ENCODE measurements at places on chromosomes 11 and 22.

- DNase-seq: no peak
These were observed 47.3 kb upstream of the WNT7B start for GRCh38 chr22:46024136-46024840.

- peak; percentile 2 for DNase-seq
These were observed 1188.2 kb upstream of the RAG2 start for GRCh38 chr11:37786214-37786755.

DNA sequence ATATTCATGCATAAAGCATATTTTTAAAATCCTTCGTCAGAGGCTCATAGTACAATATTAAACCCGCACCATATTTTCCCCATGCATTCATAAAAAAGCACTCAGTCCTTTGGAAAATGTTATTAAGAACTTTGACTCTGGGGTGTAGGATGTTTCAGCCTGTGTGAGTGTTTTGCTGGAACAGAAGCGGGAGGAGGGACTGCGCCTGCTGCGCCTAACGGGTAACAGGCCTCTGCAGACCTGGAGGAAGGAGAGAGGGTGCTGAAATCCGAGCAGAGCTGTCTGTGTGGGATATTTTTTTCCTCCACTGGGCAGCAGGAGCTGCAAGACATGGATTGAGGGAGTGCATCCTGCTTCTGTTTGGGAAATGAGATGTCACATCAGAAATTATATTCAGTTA, 483.0 kb downstream of the BRD1 start:
- DNase-seq: no peak

DNA sequence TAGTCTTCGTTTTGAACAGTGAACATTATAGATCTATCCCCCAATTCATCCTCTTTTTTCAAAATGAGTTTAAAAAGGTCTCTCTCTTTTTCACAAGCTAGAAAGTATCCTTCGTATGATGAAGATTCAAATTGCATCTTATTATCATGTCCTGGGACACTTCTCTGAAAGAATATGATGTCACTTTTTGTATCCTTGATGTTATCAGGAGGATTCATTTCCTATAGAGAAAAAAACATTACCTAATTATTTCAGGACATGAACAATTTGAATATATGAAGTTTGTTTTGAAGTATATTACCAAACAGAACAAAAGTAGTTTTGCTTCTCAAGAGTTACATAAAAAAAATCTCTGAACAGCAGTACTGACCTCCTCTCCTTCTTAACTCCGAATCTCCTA, 20.3 kb downstream of the IL18 start:
- no peak for DNase-seq

GRCh38 chr11:122367809-122368231, 251.8 kb upstream of the BLID start:
- peak; percentile 45 for DNase-seq

DNA sequence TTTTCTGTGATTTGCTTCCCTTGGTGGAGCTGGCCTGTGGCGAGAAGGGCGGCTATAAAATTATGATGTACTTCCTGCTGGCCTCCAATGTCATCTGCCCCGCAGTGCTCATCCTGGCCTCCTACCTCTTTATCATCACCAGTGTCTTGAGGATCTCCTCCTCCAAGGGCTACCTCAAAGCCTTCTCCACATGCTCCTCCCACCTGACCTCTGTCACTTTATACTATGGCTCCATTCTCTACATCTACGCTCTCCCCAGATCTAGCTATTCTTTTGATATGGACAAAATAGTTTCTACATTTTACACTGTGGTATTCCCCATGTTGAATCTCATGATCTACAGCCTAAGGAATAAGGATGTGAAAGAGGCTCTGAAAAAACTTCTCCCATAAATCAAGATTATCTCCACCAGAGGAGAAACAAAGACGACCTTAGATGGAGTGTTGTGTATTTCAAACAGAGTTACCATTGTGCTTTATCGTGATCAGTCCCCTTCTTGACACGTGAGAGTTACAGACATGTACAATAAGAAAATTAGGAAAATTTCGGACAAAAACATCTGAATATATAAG, 2.1 kb downstream of the OR9G1 start:
- no peak for DNase-seq

DNA sequence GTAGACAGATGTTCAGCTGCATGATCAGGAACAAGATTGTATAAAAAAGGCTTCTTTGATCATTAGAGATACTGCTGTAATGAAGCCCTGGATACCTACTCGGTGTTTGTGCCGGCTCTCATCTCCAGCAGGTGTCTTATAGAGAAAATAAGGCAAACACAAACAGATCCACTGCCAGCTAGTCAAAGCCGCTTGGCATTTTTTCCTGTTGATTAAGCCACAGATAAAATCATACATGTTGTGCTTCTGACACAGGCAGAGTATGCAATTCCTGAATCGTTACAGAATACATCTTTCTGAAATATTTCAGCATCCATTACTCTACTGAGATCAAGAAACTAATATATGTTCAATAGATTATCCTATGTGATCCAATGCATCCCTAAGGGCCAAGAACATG, 206.9 kb downstream of the CADM1 start:
- DNase-seq: no peak

DNA sequence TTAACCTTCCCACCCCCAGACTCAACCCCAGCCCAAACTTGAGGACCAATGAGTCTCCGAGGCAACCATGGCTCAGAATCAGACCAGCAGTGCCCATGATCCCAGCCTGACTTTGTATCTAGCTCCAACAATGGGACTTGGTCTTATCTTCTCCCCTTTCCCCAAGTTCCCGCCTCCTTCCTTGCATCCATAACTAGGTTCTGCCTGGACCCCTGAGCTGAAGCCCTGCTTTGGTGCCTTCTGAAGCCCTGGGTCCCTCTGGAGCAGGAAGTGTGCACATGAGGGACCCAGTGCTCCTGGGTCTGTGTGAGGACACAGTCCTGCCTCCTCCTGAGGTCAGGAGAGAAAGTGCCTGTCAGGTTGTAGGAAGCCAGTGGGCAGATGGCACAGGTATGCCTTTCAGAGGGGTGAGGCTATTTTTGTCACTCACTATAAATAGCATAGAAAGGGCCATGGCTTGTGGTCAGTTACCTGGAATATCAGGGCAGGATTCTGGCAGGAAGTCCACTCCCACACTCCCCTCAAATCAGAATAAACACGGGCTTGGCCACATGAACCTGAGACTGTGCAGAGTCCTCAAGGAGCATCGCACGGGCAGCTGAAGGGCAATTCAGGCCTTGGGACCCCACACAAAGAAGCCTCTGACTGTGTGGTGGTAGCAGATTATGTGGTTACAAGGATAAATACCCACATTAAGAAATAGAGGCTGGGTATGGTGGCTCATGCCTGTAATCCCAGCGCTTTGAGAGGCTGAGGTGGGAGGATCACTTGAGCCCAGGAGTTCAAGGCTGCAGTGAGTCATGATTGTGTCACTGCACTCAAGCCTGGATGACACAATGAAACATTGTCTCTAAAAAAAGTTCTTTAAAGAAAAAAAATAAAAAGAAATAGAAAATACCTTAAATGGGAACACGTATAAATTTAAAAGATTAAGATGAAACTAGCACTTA, 27.4 kb downstream of the RCN1 start:
- DNase-seq: no peak

- DNase-seq: no peak
These were observed 55.1 kb upstream of the SEPTIN5 start for GRCh38 chr22:19658967-19659804.

GRCh38 chr11:108973402-108974162, 308.7 kb downstream of the DDX10 start:
- peak; percentile 39 for DNase-seq

GRCh38 chr11:73001615-73002014, 140.5 kb downstream of the FCHSD2 start:
- DNase-seq: no peak

DNA sequence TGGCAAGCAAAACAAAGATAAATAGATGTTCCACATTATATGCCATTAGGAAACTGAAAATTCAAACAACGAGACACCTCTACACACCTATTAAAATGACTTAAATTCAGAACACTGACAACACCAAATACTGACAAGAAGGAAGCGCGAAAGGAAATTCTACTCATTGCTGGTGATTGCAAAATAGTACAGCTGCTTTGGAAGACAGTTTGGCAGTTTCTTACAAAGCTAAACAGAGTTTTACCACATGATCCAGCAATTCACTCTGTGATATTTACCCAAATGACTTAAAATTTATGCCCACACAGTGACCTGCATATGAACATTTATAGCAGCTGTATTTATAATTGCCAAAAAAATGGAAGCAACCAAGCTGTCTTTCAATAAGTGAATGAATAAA, 232.6 kb downstream of the CASP12 start:
- peak; percentile 50 for DNase-seq

- no peak for DNase-seq
These were observed 24.0 kb downstream of the KMT5B start for GRCh38 chr11:68189082-68189481.

DNA sequence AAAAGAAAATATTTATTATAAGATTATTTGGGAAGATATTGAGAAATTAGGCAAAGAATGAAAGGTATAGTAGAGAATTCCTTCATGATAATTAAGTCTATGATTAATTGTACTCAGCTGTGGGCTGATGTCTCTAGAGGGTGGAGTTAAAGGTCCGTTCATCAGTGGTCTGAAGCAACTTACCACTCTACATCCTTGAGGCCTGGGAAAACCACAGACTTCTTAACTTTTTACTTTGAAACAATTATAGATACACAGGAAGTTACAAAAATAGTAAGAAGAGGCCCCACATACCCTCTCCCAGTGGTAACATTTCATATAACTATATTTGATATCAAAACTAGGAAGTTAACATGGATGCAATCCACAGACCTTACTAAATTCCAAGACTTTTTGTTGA, 167.0 kb upstream of the NECTIN1 start:
- no peak for DNase-seq
